SHP77 (cell line): ENCODE measurements at places on chromosomes 5 and 9.

DNA sequence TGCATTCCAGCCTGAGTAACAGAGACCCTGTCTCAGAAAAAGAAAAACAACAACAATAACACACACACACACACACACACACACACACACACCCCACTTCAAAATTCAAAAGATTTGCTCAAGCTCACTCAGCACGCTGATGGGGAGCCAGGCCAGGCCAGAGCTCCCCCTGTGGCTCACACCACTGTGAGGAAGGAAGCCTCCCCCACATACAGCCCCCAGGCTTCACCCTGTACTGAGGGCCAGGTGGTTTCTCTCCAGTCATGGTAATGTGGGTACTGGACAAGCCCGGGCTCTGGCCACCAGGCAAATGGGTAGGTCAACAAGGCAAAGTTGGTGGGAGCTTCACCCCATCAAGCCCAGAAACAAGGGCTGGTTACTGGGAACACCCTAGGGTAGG, 19.0 kb downstream of the ATOX1 start:
- no peak for DNase-seq

DNA sequence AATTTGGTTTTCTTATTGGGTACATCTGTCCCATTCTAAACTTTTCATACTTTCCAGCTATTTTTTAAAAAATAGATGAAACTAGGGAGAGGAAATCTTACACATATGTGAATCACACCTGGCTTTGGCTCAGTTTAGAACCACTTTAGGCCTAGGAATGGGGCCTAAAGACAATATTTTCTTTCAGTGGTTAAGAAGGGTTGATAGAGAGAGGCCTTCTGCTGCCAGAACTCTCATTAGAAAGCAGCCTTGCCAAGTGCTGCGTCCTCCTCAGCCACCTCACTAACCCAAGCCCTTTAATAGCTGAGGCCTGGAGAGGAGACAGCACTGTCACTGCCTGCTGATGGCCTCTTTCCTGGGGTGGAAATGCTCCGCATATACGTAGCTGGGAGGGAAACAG, 167.5 kb downstream of the SAXO1 start:
- no peak for DNase-seq

- DNase-seq, result no peak
Observed at GRCh38 chr5:160833806-160834205, 18.2 kb downstream of the ATP10B start.

DNA sequence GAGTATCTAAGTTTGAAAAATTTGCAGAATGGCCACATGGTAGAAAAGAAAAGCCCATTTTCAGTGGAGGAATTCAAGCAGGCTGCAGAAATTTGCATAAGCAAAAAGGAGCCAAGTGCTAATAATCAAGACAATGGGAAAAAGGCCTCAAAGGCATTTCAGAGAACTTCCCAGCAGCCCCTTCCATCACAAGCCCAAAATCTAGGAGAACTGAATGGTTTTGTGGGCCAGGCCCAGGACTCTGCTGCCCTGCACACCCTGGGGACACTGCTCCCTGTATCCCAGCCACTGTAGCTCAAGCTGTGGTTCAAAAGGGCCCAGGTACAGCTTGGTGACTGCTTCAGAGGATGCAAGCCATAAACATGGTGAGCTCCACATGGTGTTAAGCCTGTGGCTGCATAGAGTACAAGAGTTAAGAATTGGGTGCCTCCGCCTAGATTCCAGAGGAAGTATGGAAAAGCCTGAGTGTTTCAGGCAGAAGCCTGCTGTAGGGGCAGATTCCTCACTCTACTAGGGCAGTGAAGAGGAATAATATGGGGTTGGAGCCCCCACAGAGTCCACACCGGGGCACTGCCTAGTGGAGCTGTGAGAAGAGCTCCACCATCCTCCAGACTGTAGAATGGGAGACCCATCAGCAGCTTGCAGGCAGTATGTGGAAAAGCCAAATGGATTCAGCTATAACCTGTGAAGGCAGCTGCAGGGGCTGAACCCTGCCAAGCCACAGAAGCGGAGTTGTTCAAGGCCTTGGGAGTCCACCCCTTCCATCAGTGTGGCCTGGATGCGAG, 720.7 kb upstream of the CTNND2 start:
- DNase-seq, result no peak

GRCh38 chr5:106843812-106844416, 826.8 kb downstream of the EFNA5 start:
- no peak for DNase-seq

GRCh38 chr5:14449052-14449661, 132.4 kb upstream of the OTULINL start:
- DNase-seq, result peak; percentile 42

DNA sequence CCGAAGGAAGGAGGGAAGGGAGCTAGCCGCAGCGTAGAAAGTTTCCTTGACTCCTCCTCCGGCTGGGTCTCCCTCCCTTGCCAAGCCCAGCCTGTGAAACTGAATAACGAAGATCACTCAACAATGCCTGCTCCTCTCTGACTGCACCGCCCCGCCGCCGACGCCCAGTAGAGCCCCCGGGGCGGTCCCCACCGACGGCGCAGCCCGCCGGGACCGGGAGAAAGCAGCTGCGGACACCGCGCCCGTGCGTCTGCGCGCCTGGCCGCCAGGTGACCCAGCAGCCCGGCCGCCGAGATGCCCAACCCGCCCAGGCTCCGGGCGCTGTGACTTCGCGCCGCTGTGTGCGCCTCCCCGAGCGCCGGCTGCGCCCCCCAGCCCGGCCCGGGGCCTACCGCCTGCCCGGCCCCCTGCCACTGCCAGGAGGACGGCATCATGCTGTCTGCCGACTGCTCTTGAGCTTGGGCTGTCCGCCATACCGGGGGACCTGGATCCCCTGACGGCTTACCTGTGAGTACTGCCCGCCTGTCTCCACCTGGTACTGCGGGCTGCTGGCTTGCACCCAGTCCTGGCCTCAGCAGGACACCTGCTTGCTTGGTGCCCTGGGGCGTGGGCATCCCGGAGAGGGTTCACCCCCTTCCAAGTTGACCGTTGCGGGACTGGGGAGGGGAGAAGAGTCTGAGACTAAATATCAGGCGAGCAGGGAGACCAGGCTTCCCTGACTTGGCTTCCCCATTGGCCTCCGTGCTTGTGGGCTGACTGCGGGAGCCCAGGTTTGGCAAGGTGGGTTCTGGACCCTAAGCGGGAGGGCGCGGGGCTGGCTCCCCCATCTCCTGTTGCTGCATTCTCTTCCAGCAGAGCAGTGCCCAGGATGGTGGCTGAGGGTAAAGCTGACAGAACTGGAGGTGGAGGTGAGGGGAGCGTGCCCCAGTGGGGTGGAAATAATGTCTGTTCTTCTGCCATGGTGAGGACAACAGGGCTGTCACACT, 26.2 kb upstream of the SPTLC1 start:
- no peak for DNase-seq

GRCh38 chr9:113622600-113623400, 159.3 kb downstream of the RGS3 start:
- DNase-seq, result peak; percentile 76

DNA sequence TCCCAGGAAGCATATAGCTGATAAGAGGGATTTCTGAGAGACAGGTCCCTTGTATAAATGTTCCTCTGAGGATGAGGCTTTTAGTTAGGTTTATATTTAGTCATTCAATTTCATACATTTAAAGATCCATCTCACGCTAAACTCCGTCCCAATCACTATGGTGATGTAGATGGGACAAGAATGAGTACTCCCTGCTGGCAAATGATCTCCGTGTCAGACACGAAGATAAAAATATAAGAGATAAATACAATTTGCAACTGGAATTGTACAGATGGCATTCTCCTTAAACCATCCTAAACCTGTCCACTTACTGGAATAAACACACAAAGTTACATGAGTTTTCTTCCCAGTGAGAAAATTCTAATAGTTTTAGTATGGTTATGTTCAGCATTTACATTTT, 233.0 kb downstream of the PRR16 start:
- no peak for DNase-seq

- no peak for DNase-seq
Observed at GRCh38 chr9:35845824-35846771, 17.1 kb downstream of the TMEM8B start.

DNA sequence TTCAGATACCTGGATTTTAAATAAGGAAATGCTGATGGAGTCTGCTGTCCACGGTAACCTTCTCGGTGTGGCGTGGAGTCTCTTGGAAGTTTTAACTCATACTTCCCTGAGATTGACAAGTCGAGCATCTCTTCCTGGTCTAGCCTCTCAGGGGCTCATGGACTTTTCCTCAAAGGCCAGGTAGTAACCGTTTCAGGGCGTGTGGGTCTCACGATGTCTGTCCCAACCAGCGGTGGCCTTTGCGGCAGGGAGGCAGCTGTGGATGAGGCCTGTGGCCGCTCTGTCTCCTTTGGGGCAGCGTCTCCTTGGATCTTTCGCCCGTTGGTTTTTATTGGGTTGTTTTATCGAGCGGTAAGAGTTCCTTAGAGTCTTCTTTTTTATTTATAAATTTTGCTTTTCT, 32.8 kb downstream of the CEP72 start:
- DNase-seq, result no peak
